Activated naive CD8-positive, alpha-beta T cell treated with anti-CD3 and anti-CD28 coated beads, Interleukin-2, amount 50 U/mL, for 16 hours (primary cell): ENCODE measurements at places on chromosomes 3 and 15.

DNA sequence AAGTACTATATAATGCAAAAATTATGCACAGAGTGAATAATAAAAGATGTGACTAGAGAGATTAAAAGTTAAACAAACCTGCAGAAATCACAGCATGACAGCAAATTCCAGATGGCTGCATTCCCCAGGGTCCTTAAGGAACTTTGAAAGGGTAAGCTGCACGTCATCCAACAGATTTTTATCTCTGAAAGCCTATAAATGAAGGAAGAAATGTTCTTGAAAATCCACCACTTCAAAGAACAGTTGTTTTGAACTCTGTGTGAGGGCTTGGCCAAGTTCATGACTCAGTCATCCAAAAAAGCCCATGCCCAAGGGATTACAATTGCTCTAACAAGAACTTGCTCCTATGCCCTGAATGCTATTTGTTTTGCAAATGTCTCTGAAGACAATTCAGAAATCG, 603.6 kb downstream of the PLOD2 start:
- DNase-seq: no peak

DNA sequence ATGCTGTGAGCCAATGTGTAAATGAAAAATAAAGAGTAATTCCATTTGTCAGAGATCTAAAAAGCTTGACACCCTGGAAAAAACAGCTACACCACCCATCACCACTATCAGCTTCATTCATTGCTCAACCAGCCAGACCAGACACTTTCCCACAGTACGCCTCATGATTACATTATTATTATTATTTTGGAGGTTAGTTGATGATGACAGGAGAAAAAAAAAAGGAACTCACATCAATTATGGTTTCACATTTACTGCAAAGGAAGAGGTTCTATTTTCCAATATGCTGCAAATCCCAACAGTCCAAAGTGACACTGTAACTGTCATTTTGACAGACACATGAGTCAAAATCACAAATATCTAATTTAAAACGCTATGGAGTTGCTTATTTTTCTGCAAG, 134.7 kb upstream of the TSC22D2 start:
- DNase-seq: no peak

GRCh38 chr3:141793476-141794260, 30.5 kb downstream of the GRK7 start:
- DNase-seq: no peak

DNA sequence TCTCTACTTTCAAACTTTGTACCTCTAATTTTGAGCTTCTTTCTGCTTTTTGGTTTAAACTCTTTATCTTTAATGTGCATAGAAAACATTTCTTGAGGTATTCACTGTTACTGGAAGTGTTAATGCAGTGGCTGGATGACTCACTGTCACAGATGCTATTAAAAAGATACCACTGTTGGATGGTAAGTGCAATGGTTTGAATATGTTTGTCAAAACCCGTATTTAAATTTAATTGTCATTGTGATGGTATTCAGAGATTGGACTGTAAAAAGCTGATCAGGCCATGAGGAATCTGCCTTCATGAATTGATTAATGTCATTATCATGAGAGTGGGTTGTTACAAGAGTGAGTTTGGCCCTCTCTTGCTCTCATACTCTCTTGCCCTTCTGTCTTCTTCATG, 70.6 kb downstream of the AP4E1 start:
- DNase-seq: no peak

DNA sequence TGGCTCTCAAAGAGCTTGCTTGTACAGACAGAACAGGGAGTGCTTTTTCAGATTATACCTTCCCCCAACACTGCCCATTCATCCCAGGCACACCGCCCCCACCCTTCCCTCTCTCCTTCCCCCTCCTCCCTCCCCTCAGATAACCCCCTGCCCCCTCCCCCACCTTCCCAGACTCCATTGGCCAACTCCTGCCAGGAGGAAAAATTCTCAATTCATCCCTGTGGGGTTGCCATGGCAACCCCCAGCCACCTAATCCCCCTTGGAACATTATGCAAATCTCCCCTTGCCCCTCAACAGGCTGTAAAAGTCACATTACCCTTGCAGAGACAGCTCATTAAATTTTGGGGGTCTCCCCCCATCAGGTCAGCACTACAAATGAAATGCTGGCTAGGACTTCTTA, 14.3 kb downstream of the TLE3 start:
- no peak for DNase-seq

- DNase-seq: no peak
Measured at GRCh38 chr15:24269166-24269571, 406.4 kb upstream of the NPAP1 start.

DNA sequence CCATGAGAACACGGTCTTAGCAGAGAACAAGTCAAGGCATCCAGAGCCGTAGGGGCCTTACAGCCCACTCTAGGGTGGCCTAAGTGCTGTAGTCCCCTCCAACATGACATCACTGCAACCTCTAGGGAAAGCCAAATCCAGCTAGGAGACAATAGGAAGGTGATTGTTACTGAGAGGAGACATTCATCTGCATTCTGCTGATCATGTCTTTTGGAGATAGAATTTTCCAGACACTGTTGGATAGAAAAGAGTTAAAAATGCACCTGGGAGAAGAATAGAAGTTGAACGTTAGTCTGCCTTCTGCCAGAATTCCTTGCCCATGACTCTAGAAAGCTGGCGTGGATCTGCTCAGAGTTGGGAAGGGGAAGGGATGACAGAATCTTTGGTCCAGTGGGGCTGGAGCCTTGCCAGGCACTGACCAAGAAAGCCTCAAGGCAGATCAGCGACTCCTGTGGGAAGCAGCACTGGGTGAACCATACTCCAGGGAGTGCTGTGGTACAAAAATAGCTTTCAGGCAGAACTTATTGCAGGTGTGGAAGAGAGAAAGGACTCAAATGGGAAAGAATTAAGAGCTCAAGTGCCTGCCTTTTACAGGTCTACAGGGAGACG, 44.8 kb upstream of the RAF1 start:
- DNase-seq: no peak

DNA sequence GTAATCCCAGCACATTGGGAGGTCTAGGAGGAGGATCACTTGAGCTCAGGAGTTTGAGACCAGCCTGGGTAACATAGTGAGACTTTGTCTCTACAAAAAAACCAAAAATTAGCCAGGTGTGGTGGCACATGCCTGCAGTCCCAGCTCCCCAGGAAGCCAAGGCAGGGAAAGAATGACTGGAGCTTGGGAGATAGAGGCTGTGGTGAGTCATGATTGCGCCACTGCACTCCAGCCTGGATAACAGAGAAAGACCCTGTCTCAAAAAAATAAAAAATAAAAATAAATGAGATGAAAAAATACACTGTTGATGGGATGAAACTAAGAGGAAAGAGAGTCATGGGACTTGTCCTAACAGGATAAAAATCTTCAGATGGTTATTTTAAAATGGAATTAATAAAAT, 137.6 kb downstream of the IMPG2 start:
- DNase-seq: no peak
